ENCODE measurements at places on chromosomes 3 and 15.

DNA sequence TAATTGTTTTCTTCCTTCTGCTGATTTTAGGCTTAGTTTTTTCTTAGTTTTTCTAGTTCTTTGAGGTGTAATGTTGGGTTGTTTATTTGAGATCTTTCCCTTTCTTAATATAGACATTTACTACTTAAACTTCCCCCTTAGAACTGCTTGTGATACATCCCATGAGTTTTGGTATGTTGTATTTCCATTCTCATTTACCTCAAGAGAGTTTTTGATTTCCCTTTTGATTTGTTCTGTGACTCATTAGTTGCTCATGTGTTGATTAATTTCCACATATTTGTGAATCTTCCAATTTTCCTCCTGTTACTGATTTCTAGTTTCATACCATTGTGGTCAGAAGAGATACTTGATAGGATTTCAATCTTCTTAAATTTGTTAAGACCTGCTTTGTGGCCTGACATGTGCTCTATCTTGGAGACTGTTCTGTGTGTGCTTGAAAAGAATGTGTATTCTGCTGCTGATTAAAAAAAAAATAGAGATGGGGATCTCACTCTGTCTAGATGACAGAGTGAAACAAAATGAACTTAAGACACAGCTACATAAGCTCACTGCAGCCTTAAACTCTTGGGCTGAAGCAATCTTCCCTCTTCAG lies 22.3 kb downstream of the GRM2 start:
- no peak for DNase-seq

DNA sequence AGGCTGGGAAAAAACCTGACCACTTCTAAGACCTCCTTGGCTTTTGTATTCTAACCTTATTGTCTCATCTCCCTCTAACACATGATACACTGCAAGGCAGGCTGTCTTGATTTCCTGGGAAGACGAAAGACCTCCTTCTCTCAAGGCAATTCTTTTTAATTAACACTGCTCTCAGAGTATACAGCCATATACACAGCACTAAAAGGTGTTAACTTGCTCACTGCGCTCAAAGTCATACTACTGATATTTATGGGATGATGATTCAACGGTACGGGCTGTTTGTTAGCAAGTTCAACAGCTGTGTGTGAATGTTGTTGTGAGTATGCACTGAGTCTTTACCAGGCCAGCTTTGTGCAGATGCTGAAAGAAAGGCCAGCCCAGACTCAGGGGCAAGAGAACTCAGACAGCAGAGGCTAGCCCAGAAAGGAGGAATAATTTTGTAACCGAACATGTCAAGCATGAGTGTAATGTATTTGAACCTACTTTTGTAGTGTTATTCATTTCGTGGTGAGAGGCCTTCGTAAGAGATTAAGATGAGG lies 229.9 kb downstream of the IL5RA start:
- DNase-seq, result no peak

- no peak for DNase-seq
Measured at GRCh38 chr3:34155666-34156065, 357.2 kb downstream of the PDCD6IP start.

DNA sequence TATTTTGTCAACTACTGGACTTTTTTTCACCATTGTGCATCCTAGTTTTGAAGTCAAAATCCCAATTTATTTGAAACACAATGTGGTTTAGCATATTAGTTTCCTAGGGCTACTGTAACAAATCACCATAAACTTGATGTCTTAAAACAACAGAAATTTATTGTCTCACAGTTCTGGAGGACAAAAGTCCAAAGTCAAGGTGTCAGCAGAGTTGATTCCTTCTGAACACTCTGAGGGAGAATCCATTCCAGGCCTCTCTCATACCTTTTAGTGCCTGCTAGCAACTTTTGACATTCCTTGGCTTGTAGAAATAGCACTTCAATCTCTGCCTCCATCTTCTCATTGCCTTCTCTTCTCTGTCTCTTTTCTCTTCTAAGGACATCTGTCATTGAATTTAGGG lies 14.9 kb upstream of the SLC27A2 start:
- no peak for DNase-seq

DNA sequence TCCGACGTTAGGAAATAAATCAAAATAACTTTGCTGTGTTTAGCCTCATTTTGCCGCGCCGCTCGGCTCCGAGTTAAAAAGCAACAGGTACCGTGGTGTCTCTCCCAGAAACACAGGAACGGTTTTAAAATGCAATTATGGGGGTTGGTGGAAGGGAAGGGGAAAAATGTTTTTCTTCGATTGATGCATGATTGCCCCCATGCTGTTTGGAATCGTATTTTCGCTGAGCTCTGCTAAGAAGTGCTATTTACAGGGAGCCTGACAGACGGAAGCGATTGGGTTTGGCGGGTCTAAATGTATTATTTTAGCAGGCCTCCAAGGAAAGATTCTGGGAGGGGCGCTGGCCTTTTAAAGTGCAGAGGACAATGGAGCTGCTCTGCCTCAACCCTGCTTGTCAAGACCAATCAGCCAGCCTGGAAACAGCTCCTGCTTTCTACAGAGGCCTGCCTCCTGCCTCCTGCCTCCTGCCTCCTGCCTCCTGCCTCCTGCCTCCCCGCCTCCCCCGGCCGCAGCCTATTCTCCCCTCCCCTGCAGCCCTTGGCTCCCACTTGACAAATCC lies 156.7 kb upstream of the TLE3 start:
- DNase-seq, result no peak

DNA sequence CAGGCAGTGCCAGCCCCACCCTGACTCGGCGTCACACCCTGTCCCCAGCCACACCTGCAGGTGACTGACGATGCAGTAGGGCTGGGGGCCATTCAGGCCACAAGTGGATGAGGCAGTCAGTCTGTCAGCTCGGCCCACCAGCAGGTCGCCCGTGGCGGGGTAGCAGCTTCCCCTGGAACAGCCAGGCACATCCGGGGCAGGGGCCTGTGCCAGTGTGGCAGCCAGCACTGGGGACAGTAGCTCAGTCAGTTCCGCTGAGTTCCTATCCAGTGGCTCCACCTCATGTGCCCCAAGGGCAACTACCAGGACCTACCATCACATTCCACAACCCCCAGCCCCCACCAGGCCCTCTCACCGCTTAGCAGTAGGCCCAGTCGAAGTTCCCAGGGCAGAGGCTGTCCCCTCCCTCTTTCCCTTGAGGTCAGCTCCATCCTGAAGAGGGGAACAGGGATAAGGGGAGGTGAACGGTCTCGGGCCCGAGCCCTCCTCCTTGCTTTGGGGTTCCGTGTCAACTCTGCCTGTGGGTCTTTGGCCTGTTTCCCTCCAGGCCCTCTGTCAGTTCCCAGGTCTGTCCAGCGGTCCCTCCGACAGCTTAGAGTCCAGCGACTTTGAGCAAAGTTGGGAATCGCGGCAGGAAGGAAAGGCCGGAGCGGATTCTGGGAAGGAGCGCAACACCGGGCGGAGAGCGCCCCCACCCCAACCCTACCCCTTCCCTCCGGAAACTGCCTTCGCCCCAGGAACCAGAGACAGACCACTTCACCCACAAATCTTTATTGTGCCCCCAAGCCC lies at the start of gene LAMB2:
LAMB2 (minus strand) TSS at position 614 of the 789 bp plus-strand sequence; CDS start at position 431, 183 bp downstream.
- peak; percentile 84 for DNase-seq

DNA sequence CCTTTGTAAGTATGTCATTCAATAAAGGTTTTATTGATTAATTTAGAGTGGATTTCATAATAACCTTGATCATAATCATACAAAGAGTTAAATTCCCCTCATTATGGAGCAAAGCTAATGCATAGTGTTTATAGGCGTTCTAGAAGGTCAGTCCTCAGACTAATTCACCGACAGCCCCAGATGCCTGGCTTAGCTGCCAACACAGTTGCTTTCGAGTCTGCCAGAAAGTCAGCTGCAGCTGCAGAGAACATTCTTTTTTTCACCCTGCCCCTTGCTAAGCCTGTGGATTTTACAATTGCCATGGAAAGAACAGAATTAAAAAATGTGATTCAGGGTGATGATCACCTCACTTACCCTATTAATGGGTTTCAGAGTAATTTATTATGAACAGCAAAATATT lies 21.2 kb downstream of the CADM2 start:
- no peak for DNase-seq

DNA sequence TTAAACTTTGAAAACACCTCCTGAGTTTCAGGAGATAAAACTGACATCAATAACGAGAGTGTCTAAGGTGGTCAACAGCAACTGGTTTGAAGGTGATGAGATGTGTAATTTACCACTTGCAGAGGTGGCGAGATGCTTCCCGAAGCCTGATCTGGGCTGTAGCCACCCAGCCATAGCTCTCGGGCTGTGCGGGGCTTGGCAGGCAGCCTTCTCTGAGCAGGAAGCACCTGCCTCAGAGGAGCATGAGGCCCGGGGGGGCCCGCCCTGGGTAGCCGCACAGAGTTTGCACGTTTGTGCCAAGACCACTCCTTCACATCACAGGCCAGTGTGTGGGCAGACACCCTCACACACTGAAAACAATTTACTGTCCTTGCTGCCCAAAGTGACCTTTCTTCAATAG lies 220.3 kb downstream of the CACNA2D3 start:
- no peak for DNase-seq

GRCh38 chr3:17412950-17413530 lies 329.4 kb downstream of the TBC1D5 start:
- DNase-seq, result peak; percentile 71

GRCh38 chr15:58501636-58502188 lies 69.9 kb downstream of the LIPC start:
- DNase-seq, result no peak

GRCh38 chr15:71252044-71252739 lies 136.9 kb downstream of the THSD4 start:
- no peak for DNase-seq

- no peak for DNase-seq
Measured at GRCh38 chr3:155549087-155549486, 195.8 kb downstream of the PLCH1 start.

- DNase-seq, result no peak
Measured at GRCh38 chr3:108158251-108158650, 64.0 kb downstream of the IFT57 start.

DNA sequence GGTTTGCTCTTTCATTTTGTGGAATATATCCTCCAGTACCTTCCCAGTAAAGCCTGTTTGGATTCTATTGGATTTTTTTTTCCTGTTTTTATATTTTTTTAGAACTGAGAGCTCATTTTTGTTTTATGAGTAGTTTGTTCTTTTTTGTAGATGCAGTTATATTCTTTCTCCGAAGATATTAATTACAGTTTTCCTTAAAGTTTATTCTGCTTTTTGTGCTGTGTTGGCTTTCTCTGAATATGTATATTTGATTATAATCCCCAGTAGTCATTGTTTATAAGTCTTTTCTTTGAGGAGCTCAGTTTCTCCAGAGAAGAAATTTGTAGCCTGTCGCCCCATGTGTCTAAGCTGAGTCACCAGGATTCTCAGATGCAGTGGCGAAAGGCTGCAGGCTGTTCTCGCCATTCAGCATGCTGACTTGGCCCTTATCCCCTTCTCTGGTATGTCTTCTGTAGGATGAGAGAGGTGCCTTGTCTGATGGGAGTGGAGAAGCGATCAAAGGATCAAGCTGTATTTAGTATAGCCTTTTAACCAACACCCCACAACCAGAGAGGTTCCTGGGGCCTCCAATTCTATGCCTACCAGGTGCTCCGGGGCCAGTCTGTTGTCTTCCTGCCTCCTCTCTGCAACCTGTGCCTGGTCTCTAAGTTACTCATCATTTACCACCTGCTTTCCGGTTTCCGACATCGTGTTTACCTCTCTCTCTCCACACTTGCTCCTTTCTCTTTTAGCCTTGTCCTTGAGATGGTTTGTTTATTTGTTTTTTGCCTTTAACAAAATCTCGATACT lies 31.7 kb upstream of the MFSD1 start:
- DNase-seq, result no peak

- peak; percentile 89 for DNase-seq
Measured at GRCh38 chr3:102018551-102018950, 169.2 kb downstream of the NFKBIZ start.

DNA sequence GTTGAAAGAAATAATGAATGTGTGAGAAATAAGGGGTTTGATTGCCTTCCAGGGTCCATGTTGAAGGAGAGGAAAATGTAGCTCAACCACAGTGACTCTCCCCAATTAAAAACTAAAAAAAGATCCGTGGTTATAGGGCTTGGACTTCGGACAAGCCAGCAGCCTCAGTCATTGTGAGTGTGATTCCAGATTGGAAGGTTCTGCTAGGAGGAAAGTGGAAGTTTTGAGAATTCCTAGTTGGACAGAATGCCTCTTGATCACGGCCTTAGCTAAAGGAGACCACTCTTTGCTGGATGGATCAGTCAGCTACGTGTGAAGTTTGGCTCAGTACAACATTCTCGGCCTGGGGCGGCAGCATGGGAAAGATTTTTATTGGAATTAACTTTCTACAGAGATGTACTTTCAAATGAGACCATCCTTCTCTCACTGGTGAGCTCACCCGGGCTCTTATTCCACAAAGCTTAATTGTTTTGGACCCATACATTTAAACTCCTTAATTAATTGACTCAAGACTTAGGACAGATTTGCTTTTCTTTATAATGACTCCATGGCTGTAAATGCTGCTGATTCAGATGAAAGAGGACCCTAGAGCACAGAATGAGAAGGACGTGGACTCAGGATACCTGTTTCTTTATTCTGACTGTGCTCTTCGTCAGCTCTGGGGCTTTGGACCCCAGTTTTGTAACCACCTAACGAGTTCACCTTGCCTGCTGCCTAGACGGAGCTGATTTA lies 27.5 kb downstream of the FLNB start:
- DNase-seq, result no peak

- peak; percentile 6 for DNase-seq
Measured at GRCh38 chr3:127389420-127389819, 101.6 kb upstream of the PRR20G start.

- DNase-seq, result peak; percentile 53
Measured at GRCh38 chr3:184227481-184227935, 1.9 kb upstream of the VWA5B2 start.

All from lung microvascular endothelial cell (primary cell).